ENCODE measurements at places on chromosomes 2 and 18.

- no peak for DNase-seq
Observed at GRCh38 chr2:223989856-223990232, 32.6 kb downstream of the MRPL44 start.

GRCh38 chr18:23853448-23854195 lies 160.9 kb upstream of the TTC39C start:
- DNase-seq: no peak

DNA sequence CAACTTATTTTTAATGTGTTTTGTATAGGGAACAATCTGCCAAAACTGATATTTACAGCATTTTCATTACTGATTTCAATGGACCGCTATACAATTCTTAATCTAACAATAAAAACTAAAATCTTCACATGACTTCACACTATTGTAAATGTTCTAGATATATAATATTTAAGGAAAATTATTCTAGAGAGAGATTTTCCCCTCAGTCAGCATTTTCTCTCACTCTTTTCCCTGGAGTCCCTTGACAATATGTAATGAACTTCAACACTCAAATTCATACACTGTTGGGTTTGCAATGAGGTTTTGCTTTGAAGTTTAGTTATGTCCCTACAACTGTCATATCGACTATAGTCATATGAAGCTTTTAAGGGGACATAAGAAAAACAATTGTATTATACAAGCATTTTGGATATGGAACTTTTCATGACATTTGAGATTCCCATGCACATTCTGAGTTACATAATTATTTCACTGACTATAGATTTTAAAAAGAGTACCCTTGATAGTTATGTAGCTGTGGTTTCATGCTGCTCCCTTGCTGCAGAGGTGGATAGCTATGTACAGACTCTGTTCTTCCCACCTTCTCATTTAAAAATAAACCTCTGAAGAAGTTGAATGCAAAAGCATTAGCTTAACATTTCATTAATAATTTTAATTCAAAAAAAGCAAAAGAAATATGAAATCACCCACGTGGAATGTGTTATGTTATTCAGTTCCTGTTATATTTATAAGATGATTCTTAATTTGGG lies 338.5 kb downstream of the AKAIN1 start:
- no peak for DNase-seq

- DNase-seq: no peak
Observed at GRCh38 chr18:12748671-12749070, 45.8 kb downstream of the PSMG2 start.

GRCh38 chr18:49626842-49627467 lies 65.1 kb downstream of the LIPG start:
- no peak for DNase-seq

- no peak for DNase-seq
Observed at GRCh38 chr18:60331890-60332289, 40.7 kb downstream of the MC4R start.

All from NCI-H345 (cell line).